CD4-positive, CD25-positive, alpha-beta regulatory T cell (primary cell): ENCODE measurements at places on chromosomes 3 and 15.
A peak's percentile ranks its signal among the peaks of the same experiment; 100 is the strongest.

- peak; percentile 81 for DNase-seq
These were observed 718 bp downstream of the SPG11 start for GRCh38 chr15:44662478-44663409.

- DNase-seq: no peak
These were observed 1.3 kb upstream of the INSYN1 start for GRCh38 chr15:73754461-73754860.

DNA sequence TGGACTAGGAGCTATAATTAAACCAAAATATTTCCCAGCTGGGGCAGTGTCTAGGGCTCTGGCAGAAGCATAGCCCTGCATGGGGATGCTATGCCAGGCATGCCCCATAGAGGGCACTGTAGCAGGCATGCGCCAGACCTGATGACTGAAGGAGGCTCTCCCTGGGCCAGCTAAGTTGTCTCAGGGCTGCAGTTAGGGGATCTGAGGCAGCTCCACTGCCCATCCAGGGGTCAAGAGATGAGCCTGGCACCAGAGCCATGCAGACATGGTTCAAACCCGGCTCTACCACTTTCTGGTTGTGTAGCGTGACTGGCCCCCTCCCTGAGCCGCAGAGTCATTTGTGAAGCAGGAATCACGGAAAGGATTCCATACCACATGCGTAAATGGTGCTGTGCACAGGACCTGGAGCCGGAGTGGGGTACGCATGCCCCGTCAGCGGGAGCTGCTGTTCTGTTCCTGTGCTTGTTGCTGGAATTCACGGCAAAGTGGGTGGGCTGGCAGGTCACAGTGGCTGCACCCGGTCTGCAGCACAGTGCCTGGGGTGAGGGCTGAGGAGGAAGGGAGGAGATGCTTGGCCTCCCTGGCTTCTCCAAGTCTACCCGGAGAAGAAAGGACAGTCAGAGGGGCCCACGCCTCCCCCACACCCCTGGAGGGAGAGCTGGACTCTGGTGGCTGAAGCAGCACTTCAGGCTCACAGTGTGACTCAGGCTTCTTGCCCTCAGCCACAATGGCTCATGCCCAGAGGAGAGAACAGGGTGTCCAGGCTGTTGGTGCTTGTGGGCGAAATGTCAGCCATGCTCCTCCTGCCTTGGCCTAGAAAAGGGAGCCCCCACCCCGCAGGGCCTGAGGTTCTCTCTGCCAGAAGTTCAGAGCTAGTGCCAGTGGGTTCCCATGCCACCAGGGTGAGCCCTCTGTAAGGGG, 43.1 kb downstream of the DNASE1L3 start:
- peak; percentile 49 for DNase-seq

GRCh38 chr3:131353986-131354385, 27.6 kb upstream of the NUDT16 start:
- no peak for DNase-seq

DNA sequence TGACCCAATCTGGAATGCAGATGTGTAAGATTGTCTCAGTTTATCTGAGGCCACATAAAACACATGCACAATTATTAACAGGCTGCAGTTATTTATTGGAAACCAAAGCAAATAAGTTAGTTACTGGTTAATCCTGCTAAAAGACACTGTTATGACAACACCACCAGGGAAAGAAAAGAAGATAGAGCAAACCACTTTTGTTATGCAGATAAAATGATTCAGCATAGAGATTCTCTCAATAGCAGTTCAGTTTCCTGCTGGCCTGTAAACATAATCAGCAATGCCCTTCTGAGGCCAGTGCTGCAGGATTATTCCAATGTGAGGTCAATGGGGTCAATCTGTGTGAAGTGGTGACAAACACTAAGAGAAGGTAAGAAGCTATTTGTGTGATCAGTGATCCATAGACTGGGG, 244.4 kb downstream of the ZBTB20 start:
- no peak for DNase-seq

- no peak for DNase-seq
These were observed 38.6 kb downstream of the CNTN3 start for GRCh38 chr3:74575857-74576256.

DNA sequence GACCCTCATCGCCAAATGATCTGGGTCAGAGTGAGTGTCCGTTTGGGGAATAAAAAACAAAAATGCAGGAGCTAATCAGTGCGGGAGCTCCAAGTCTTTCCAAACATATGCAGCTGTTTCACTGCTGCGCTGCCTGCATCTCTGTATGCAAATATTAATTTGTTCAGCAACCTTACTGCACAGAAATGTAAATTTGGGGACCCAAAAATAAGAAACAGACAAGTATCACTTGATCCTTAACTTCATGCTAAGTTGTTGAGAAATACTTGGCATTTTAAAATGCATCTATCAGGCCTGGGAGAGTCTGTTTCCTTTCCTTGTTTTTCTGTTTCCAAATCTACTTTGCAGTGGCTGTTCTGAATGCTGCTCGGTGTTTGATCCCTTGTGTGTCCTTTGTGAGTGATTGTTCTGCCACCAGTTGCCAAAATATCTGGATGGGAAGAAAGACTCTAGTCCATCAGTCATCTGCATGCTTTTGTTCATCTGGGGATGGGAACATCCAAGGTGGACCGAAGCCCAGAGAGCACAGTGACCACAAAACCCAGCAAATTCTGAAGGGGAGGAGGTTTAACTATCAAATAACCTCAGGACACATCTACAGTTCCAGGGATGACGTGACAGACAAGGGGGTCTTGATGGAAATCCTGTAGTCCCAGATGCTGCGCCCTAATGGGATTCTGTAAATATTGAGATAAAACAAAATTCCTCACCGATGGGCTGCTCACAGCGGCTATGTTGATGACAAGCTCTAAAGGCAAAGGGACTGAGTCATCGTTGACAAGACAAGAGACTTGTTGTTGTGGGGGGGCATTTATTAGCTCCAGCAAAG, 199.5 kb upstream of the WNT5A start:
- DNase-seq: no peak

DNA sequence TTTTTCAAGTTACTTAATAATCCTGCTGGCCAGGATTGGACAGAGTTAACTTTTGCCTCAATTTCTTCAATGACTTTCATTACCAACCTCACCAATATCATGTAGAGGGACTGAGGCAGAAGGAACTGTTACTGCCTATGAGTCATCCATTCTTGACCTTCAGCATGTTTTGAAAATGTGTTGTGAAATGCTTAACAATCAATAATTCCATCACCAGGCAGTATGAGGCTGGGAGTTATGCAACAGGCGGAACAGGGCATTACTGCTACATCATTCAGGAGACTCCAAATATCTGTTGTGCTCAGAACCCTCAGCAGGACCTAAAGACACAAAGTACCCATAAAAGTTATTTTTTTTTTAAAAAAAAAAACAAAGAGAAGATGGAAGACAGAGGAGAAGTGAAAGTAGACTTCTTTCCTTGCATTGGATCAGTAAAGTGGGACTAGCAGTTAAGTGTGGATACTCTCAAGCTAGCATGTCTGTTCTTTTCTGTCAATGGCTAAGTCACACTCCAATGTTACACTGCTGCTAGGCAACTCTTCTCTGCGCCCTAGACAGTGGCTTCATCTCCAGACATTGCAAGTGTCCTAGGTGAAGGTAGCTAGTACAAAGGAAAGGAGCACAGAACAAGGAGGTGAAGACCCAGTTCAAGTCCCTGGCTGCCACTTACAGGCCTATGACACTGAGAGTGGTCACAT, 184.9 kb upstream of the LPP start:
- no peak for DNase-seq

- no peak for DNase-seq
These were observed 16.8 kb downstream of the HEMK1 start for GRCh38 chr3:50585919-50586762.

GRCh38 chr15:58988006-58988785, 733 bp downstream of the RNF111 start:
- peak; percentile 52 for DNase-seq

DNA sequence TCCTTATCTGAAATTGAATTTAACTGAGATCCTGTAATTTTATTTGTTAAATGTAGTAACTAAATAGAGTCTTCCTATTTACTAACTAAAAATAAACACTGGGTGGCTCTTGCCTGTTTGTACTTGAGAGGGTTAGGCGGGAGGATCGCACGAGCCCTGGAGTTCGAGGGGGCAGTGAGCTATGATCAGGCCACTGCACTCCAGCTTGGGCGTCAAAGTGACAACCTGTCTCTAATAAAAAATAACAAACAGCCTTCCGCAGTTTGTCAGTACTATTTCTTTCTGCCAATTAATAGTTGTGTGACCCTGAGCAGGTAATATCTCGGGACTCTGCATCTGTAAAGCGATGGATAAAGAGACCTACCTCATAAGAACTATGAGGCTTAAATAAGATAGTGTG, 768 bp upstream of the PDE12 start:
- DNase-seq: no peak

GRCh38 chr15:31081588-31082250, 19.8 kb downstream of the TRPM1 start:
- DNase-seq: no peak

DNA sequence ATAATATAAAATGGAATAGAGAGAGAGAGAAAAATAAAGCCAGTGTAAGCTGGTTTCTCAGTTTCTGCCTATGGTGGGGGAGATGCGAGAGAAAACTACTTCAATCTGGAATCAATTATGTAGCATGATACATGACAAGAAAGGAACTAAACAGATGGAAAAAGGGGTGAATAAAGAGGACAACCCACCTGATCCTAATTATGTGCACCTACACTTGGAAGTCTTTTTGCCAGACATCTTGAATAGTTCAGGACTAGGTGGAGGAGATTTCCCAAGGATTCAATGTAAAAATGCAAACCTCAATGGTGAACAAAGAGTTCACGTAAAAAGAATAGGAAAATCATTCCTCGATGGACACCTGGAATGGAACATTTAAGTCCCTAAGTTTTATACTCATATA, 524.4 kb upstream of the RGMA start:
- DNase-seq: no peak

DNA sequence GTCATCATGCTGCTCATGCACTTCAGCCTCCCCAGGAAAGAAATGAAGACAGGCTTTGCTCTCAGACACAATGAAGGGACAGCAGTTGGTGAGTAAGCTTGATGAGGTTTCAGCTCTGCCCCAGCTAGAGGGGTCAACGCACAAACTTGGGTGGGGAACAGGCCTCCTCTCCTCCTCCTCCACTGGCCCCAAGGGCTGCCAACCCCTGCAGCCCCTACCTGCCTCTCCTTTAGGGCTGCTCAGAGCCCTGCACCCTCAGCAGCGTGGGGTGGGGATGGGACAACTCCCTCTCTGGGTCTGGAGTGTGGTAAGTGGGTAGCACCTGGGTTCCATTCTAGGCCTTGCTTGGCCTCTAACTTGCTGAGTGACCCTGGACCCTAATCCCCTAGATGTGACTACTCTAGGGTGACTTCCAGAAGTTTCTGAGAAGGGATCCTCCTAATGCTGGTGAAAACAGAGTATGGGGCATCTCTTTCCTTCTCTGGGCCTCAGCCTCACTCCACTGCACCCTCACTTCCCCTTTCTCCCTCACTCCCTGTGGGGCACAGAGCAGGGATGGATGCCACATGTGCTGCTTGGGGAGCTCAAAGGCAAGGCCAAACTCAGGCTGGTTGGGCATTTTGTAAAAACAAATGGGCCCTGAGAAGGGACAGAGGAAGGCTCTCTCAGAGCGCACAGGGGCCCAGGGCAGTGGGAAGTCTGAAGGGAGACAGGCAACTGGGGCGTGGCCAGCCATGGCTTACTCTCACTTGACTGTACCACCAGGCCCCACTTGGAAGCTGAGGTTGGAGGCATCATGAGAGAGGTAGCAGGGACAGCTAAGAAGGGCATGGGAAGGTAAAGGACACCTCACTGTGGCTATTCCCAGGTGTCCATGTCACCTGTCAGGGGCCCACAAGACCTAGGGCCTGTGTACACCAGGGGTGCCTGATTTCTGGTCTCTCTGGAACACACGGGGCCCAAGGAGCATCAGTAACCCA, 64.0 kb downstream of the SYNM start:
- DNase-seq: no peak

DNA sequence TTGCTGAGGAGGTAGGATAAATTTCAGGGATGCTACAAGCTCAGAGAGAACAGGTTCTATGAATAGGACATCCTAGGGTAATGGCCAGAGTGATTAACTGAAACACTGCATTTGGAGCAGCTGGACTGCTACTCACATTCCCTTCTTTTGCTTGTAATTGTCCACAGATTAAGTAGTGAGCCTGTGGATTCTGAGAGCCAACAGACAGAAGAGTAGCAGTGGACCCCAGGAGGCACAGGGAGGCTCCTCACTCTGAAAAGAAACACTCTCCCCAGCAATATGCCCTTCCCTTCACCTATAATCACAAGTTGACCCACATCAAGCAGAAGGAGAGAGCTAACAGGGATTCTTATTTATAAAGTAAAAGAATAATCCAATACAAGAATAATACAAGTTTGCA, 10.6 kb upstream of the RFX7 start:
- DNase-seq: no peak

DNA sequence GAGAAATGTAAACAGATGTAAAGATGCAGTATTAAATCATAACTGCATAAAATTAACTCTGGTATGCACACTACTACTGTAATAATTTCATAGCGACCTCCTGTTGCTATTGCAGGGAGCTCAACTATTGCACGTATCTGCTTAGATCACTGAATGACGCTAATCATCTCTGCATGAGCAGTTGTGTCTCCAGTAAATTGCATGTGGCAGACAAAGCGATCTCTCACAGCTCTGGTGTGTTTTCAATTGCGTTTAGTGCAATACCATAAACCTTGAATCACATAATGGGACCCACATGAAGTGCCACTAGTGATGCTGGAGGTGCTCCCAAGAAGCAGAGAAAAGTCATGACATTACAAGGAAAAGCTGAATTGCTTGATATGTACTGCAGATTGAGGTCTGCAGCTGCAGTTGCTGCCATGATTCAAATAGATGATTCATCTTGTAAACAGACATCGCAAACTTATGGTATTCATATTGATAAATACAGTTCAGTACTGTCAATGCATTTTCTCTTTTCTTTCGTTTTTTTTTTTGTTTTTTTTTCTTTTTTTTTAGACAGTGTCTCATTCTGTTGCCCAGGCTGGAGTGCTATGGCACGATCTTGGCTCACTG, 30.2 kb upstream of the LCTL start:
- no peak for DNase-seq

GRCh38 chr15:42121682-42122081, 27.3 kb upstream of the PLA2G4D start:
- DNase-seq: no peak

DNA sequence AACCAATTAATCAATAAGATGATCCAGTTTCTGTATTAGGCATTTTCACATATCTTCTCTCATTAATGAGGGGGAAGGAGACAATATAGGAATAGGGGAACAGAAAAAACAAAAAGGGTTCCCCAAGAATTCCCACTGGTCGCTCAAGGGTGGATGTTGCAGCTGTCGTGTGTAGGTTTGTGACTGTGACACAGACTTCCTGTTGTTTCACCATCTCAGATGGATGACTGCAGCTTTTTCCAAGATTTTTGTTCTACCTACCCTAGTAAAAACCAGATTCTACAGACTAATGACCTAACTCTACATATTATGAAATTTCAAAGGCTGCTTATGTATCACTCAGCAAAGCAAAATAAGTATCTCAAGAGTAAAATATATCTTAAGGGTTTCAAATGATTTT, 73.7 kb upstream of the MB21D2 start:
- DNase-seq: no peak

DNA sequence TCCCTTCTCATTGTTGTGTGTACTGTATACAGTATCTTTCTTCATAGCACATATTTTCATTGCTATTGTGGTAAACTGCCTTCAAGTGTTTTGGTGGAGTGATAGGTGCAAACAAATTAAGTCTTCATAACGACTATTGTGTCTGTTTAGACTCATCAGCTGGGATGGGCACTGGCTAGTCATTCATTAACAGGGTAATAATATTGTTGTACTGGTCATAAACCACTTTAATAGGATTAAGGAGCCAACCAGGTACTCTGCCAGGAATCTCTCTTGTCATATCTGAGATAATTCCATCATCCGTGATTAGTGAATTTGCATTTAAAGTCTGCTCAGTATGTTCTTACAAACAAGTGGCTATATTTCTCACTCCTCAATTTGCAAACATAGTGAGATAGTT, 10.2 kb upstream of the TMEM45A start:
- DNase-seq: no peak
